Smooth muscle cell of the coronary artery (primary cell): ENCODE measurements at places on chromosomes 11 and 22. TPM values are rescaled to one million over a fixed set of nuclear protein-coding genes. Genes with fewer than 3 reads are reported as not detected.

The TMEM191B gene
- 0.60 TPM in 1 of 2 replicates, not detected in the other for total RNA-seq

The HEPHL1 gene
- 0.30 TPM in 1 of 2 replicates, not detected in the other for total RNA-seq

The PARVA gene
- total RNA-seq = 24.9 and 25.6 TPM in 2 replicates

The CCDC88B gene
- 0.12 and 3.2 TPM in 2 replicates for total RNA-seq
